ENCODE measurements at places on chromosomes 13 and 19.

- DNase-seq = no peak
Measured at GRCh38 chr19:45876411-45877197, 9.3 kb downstream of the IRF2BP1 start.

DNA sequence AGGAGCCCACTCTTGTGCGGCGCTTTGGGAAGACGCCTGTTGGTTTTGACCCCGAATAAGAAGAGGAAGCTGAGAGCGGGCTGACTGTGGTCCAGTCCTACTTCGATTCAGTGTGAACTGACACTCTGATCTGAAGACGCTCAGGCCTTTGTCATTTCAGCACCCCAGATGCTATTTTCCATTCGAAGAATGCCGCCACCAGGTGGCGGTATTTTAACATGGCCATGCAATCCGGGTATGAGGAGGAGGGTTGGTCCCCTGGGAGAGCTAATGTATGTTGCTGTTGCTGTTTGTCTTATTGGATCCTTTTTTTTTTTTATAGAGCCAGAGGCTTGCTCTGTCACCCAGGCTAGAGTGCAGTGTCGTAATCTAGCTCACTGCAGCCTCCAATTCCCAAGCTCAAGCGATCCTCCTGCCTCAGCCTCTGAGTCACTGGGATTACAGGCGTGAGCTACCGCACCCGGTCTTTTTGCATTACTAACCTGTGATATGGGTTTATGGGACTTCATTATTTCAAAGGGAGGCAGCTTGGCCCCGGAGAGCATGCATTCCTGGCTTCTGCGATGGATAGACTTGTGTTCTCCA lies 803 bp upstream of the TIMM44 start:
- peak; percentile 71 for DNase-seq

DNA sequence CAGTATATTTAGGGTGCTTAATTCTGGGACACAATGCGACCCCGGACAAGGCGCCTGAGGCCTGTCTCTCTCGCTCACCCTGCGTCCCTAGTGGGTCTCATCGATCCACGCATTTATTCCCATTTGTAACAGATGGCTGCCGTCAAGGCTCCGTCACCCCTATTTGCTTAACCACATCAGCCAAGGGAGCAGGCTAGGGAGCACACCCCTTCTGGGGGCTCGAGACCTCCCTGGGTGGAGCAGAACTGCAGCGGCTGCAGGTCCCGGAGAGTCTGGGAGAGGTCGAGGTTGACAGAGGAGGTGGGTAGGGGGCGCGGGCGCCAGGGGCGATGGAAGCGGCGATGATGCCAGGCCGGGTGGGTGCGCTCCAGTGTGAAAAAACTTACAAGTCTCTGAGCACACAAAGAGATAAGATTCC lies 507 bp downstream of the ALG5 start:
- no peak for DNase-seq

GRCh38 chr19:19032420-19033175 lies 719 bp downstream of the SUGP2 start:
- DNase-seq = peak; percentile 60

DNA sequence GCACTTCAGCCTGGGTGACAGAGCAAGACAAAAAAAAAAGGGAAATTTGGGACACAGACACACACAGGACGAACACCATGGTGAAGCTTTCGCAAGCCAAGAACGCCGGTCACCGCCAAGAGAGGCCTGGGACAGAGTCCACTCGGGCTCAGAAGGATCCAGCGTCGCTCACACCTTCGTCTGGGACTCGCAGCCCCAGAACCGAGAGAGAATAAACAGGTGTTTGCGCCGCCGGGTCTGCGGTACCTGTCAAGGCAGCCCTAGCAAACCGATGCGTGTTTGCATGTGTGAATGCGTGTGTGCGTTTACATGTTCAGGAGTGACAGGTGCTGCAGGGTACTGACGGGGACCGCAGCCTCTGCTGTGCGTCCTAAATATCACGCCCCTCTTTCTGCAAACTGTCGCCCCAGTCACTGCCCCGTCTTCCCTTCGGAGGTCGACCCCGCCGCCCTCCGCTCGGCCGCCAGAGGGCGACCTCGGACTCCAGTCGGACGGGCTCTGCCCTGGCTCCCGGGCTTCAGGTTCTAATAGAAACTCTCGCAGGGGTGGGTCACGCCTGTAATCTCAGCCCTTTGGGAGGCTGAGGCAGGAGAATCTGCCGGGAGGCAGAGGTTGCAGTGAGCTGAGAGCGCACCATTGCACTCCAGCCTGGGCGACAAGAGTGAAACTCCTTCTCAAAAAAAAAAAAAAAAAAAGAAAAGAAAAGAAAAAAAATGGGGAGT lies 11.8 kb upstream of the CSNK1G2 start:
- peak; percentile 68 for DNase-seq

DNA sequence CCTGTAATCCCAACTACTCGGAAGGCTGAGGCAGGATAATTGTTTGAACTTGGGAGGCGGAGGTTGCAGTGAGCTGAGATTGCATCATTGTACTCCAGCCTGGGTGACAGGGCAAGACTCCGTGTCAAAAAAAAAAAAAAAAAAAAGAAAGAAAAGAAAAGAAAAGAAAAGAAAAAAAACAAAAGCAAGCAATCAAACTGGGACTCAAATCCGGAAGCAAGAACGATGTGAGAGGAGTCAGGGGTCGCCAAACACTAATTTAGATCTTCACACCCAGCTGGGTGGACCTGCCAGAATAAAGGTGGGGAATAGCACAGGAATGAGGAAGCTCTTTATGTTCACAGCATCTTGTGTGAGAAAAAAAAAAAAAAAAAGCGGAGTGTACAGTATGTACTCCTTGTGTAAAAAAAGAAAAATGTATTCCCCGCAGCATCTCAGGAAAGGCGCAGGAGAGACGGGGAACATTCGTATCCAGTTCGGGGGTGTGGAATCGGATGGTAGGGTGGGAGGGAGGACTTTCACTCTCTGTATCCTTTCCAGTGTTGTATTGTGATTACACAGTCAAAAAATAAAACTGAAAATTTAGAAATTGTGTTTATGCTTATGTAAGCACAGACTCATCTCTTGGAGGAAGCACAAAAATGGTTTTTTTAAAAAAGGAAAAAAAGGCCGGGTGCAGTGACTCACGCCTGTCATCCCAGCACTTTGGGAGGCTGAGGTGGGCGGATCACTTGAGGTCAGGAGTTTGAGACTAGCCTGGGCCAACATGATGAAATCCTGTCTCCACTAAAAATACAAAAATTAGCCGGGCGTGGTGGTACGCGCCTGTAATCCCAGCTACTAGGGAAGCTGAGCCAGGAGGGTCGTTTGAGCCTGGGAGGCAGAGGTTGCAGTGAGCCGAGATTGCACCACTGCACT lies 7.6 kb downstream of the DNAJB1 start:
- DNase-seq = no peak
